ENCODE measurements at places on chromosomes 12 and 14.

DNA sequence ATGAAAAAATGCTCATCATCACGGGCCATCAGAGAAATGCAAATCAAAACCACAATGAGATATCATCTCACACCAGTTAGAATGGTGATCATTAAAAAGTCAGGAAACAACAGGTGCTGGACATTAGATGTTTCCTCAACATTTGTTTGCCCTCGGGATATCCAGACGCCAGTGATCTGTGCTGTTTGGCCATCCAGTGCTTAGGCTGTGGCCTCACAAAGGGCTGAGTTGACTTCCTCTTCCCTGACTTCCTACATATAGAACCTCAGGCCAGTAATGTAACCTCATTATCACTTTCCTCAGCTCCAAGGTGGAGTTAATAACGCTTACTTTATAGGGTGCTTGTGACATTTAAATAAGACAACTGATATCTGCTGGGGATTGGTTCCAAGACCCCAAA is 51.8 kb downstream of the SLC15A5 start:
- no peak for DNase-seq

DNA sequence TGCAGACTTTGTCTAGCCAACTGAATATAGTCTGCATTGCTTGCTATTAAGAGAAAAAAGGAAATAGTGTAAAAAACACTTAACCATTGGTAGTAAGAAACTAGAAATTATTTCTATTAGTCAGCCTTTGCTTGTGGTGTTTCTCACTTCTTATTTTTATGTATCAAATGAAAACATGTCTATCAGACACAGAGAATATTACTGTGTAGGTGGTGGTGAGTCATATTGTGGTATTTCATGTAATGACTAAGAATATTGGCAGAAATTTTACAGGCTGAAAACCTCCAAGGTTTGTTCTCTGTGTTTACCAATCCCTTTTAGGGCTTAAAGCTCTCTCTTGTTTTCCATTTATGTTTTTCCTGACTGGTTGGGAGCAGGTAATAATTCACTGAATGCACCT is 87.2 kb downstream of the DAAM1 start:
- DNase-seq: no peak

GRCh38 chr14:96481731-96482314 is 20.4 kb upstream of the PAPOLA start:
- DNase-seq: no peak

- DNase-seq: no peak
Measured at GRCh38 chr14:61112506-61112905, 131.5 kb downstream of the SLC38A6 start.

- no peak for DNase-seq
Measured at GRCh38 chr12:60415351-60415750, 819.5 kb downstream of the SLC16A7 start.

DNA sequence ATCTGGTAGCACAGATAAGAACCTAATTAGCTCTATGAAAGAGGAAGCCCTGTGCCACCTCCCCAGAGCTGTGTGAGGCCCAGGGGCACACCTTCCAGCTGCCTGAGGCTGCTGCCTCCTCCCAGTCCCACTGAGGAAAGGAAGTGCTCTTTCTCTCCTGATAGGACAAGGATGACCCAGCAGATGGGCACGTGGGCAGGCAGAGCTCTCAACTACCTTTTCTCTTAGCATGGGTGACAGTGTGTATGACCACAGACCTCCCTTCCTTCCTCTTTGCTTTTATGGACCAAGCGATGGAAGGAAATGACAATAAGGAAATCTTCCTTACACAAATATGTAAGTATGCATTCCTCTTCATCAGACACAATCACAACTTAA is 127.6 kb upstream of the AMIGO2 start:
- DNase-seq: peak; percentile 88
